Astrocyte of the hippocampus (primary cell): ENCODE measurements at places on chromosomes 2 and 18.
A peak's percentile ranks its signal among the peaks of the same experiment; 100 is the strongest.

DNA sequence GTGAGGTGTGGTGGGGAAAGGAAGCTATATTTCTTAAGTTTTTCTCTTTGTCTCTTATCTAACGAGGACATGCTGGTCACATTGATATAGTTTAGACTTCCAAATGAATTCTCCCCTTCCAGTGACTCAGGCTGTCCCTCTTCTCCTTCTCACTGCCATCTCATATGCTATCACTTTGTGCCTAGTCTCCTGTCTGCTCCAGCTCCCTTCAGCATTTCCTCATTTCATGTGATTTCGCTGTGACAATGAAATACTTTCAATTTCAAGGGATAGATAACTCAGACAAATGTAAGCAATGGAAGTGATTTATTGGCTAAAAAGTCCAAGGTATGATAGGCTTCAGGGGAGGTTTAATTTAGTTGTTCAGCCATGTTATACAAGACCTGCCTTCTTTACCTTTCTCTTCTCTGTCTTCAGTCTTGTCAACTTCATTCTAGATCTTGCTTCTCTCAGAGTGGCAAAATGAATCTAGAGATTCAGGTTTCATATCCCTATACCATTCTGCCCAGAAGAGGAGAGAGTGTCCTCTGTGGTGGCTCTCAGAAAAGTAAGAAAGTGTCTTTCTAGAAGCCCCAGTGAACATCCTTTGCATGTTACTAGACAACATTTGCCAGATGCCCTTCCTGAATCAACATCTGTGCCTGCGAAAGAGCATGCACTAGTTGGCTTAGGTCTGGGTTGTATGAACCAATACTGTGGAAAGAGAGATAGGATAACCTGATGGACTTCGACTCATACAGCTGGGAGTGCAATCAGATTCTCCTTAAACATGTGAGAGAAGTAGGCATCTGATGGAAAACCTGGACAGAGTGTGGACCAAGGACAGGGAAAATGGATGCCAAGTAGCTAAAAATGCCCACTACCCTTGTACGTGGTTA, 29.9 kb upstream of the GPR155 start:
- DNase-seq = no peak

DNA sequence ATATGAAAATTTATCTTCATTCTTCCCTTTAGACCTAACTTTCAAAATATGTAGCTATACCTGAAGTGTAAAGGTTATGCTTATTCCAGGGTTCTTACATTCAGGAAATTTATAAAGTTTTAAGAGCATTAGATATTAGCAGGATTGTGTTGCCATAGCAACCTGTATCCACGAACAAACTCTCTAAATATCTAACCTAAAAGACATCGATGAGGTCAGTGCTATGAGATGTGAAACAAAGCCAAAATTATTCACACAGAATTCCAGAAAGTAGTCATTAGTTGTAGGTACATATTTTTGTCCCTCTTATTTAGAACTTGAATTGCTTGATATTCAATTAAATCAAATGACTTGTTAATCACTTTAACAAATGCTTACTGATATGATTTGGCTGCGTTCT, 705.3 kb downstream of the SOCS6 start:
- peak; percentile 10 for DNase-seq

DNA sequence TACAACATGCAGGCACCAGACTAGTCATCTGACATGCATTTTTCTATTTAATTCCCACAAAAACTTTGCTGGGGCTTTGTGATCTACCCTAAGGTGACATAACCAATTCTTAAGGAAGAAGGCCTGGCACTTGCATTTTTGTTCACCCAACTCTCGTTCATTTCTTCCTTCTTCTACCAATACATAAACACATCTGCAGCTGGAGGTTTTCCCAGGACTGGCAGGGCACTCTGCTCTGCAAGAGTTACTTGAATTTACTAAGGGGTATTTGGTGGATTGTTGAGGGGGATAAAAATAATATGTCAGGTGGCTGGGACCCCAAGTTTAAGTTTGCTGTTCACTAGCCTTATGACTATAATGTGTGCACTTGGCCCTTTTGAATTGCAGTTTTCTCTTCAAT, 111.4 kb upstream of the TRIB2 start:
- DNase-seq = no peak

DNA sequence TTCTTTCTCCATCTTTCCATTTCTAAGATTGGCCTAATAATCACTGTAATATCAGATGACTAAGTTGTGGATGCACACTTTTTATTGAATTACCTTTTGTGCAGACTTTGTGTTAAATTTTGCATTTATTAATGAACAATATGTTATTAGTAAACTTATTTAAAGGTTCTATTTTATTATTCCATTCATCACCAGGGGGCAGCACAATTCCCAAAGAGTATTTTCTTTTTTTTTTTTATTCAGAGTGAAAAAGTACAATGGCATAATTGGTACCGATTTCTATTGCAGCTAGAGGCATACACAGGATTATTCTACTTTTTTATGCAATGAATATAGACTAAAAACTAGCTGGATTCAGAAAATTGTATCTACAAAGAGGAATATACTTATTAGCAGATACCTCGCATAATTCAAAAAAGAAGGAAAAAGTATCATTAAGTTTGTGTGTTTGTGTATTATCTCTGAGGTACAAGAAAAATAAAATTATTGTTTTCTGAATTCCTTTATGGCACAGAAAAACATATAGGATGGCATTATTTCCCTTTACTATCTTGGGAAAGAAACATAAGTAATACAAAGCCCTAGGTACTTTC, 390.6 kb downstream of the ERBB4 start:
- DNase-seq = peak; percentile 31

GRCh38 chr2:28232295-28232694, 160.4 kb upstream of the FOSL2 start:
- peak; percentile 61 for DNase-seq

DNA sequence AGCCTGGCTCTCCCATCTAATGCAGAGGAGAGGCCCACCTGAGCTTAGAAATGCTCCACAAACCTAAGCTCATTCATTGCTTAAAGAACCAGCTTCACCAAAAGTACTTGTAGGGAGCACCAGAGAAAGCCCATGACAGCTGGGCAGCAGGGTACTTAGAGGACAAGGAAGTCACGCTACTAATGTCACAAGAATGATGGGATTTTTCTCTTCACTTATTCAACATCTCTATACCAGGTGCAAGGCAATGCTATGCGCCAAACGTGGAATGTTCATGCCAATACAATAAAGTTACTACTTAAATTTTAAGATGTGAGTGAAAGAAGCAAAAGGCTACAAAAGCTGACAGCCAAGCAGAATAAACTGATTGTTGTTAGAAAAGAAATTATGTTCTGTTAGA, 36.0 kb downstream of the LONRF2 start:
- DNase-seq = no peak

GRCh38 chr2:224882291-224883171, 159.7 kb downstream of the DOCK10 start:
- DNase-seq = peak; percentile 84

DNA sequence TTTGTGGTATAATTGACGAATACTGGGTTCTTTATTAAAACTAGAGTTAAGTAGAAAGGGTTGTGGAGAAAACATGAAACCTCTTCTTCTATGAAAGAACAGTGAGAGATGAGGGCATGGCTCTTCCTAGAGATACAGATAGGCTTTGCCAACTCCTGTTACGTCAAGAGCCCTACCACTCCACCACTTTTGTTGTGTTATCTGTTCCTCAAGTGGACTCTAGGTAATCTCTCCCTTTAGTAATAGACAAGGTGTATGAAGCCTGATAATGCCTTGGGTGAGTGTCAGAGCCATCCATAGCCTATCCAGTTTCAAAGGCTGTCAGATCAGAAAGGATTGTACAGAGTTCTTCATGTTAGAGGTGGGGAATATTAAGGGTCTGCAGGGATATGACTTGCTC, 176.4 kb downstream of the SETBP1 start:
- DNase-seq = no peak

DNA sequence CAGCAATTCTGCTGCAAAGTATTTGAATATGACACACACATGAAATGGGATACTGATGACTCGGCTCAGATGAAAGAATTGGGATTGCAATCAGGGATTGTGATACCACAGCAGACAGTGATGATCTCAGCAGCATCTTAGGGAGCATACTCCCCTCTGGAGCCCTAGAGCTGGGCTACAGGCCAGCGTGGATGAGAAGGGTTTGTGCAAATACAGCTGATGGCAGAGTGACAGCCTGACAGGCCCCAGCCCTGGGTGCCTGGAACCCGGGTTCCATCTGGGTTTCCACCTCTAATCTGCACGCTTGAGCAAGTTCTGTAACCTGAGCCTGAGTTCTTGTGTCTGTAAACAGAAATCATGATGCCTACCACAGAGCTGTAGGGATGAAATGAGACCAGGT, 418.0 kb downstream of the LRATD1 start:
- no peak for DNase-seq

DNA sequence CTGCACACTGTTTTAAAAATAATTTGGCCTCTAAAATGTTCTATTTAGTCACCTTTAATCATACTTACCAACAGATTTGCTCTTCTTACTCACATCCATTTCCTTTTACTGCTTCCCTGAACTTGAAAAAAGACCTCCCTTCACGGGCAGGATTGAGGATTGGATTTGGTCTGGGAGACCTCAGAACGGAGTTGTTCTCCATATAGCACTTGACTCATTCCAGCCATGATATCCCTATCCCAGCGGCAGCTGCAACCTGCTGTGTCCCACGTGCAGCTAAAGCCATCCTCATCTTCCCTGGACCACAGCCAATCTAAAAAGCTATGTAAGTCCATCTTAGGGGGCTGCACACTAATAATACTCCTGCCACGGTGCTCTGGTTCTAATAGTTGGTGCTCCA, 97.0 kb upstream of the PTPRM start:
- DNase-seq = no peak

DNA sequence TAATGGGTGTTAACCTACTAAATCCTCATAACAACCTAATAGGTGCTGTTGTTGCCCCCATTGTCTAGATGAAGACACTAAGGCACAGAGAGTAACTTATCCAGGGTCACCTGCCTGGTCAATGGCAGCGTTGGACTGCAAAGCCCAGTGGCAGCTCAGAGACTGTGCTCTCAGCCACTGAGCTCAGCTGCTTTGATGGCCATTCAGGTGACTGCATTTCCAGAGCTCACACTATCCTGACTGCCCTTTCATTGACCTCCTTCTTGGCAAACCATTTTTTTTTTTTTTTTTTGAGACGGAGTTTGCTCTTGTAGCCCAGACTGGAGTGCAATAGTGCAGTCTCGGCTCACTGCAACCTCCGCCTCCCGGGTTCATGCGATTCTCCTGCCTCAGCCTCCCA, 115.2 kb downstream of the MAPK4 start:
- no peak for DNase-seq

GRCh38 chr2:235849489-235849888, 318.7 kb downstream of the GBX2 start:
- no peak for DNase-seq

- DNase-seq = no peak
These were observed 156.7 kb upstream of the SALL3 start for GRCh38 chr18:78822949-78823285.

DNA sequence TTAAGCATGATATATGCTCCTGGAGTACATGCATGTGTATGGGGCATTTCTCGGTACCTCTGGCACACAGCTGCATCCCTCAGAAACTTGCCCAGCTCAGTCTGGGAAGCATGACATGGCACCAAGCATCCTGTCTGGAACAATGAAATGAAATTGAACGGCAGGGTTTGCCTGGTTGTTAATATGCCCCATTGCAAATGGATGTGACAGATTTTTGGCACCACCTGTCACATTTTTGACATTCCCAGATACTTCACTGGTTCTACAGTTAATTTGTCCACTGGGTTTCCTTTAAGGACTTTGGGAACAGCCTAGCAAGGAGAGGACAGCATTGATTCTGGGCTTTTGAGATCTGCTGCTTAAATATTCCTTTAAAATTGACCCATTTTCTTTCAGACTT, 305.8 kb downstream of the TSN start:
- peak; percentile 43 for DNase-seq

DNA sequence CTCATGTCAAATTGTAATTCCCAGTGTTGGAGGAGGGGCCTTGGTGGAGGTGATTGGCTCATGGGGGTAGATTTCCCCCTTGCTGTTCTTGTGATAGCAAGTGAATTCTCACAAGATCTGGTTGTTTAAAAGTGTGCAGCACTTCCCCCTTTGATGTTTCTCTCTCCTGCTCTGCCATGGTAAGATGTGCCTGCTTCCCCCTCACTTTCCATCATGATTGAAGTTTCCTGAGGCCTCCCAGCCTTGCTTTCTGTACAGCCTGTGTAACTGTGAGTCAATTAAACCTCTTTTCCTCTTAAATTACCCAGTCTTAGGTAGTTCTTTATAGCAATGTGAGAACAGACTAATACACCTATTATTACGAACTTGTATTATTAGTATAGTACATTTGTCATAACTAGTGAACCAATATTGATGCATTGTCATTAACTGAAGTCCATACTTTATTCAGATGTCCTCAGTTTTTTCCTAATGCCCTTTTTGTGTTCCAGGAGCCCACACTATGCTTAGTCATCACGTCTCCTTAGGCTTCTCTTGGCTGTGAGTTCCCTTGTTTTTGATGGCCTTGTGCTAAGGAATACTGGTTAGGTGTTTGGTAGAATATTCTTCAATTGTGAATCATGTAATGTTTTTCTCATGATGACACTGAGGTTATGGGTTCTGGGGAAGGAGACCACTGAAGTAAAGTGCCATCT, 4.5 kb upstream of the MAP3K2 start:
- peak; percentile 52 for DNase-seq

DNA sequence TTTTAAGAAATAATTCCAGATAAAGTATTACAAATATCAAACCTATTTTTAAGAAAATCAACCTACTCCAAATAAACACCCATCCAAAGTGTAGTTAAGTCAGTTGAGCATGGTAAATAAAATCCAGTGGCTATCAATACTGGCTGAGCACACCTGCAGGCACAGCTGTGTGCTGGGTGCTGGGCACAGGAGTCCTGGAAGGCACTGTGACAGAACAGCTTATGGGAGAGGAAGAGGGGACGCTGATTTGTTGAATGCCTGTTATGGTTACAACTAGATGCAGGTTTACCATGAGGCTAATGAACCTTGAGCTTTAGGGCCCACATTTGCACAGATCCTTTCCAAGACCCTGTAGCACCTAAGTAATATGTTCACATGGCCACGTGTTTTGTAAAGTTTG, 202.7 kb downstream of the MTX2 start:
- no peak for DNase-seq
